NCI-H1092 treated with DMSO at 0.1 percent for 48 hours (cell line): ENCODE measurements at places on chromosomes 4 and X.

GRCh38 chr4:13966231-13967195 lies 339.0 kb upstream of the BOD1L1 start:
- no peak for DNase-seq

DNA sequence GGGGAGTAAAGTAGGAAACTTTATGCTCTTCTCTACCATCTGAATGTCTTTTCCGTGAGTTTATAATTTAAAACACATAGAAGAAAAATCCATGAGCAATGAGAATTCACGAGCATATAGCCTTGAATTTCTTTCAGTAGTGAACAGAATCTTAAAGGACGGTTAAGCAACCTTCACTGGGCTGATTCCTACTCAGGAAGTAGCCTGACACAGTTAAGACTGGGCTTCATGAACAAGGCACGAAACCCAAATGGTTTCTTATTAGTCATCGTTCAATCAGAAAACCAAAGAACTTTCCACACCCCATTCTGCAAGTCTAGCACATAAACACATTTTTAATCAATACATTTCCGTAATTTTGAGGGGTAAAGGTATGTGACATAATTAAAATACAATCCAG lies 95.8 kb downstream of the SH3KBP1 start:
- no peak for DNase-seq

DNA sequence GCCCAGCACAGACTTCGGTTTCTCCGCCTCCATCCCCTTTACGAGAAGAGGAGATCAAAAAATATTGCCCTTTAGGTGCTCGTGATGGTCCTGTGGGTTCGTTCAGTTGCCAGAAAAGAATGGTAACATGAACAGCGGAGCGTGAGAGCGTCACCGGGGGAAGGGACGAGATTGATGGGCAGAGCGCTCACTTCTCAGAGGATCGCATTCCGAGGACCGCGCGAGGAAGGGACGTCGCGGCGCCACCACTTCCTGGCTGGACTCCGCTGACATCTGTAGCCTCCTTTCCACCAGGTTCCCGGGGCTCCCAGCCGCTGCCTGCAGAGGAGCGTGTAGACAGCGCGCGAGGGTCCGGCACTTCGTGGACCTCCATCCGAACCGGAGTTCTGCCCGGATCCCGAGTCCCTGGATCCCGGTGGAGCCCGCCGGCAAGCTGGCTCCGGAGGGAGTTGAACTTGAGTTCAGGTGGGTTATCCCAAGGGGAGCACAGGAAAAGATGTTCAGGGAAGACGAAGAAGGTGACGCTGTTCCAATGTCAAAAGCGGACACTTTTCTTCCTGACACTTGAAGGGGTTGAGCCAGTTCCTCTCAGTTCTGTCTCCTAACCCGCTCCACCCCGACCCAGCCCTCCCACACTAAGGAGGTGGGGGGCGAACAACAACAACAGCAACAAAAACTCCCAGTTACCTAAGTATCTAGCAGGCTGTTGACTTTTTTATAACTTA lies 484 bp downstream of the GALNTL6 start:
- DNase-seq: no peak

GRCh38 chr4:8912506-8912905 lies 40.9 kb upstream of the HMX1 start:
- no peak for DNase-seq

- DNase-seq: no peak
These were observed 146.4 kb upstream of the EDNRA start for GRCh38 chr4:147334478-147334877.

GRCh38 chr4:99395595-99396364 lies 39.4 kb downstream of the ADH7 start:
- no peak for DNase-seq

GRCh38 chr4:168304744-168305459 lies 13.7 kb downstream of the DDX60 start:
- DNase-seq: peak; percentile 15

DNA sequence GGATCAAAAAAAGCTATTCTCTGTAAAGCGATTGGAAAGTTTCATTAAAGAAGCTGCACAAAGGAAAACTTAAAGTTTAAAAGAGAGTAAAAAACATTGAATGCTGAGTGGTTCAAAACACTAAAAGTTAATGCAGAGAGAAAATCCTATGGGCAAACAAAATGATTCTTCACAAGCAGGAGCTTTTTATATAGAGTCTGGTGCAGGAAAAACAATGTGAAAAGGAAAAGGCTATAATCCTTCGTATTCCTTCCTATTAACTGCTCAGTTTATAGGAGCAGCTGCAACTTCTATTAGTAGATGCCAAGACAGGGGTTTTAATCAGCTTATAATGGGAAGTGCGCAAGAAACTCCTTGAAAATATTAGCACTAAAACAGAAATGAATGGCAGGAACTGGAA lies 100.7 kb downstream of the PDGFC start:
- DNase-seq: no peak

DNA sequence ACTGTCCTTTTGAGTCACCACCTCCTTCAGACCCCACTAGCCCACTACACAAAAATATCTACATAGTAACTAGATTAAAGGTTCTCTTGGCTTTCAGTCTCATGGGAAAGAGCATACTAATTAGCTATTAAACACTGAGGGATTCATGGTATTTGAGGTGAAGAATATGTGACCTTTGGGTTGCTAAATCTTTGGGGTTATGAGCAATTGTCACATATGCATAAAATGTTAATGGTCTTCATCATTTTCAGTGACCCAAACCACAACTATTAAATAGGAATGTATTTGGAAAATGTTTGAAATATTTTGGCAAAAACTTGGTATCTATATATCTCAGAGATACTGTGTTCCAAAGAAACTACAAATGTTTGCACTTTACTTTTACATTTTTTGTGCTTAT lies 365.1 kb downstream of the MAGEB5 start:
- no peak for DNase-seq

- no peak for DNase-seq
These were observed 1326.3 kb downstream of the C4orf33 start for GRCh38 chr4:130422261-130422660.

GRCh38 chr4:169604131-169604900 lies 8.1 kb downstream of the NEK1 start:
- no peak for DNase-seq

DNA sequence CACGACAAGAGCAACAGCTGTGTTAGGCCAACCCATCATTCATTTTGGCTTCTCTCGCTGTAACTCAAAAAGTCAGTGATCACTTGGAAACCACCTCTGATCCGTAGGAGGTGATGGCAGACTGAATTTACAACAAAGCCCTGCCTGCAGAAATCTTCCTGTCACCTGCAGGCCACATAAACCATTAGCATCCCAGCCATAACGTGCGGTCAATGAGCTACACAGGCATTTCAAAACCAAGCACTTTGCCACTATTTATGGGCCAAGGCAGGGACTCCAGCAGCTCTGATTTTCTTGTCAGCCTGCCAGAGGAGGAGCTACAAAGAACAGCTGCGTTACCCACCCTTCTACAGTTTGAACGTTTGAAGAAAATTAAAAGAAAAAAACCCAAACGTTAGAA lies 228.1 kb upstream of the PPARGC1A start:
- no peak for DNase-seq
